ENCODE measurements at places on chromosomes 4 and X. TPM values are rescaled to one million over a fixed set of nuclear protein-coding genes. Genes with fewer than 3 reads are reported as not detected.
A peak's percentile ranks its signal among the peaks of the same experiment; 100 is the strongest.

Gene PF4V1
- not detected for total RNA-seq

Gene PPEF1
- 0.26 TPM for total RNA-seq

Gene CNKSR2
- total RNA-seq: 3.4 TPM

Gene TAB3
- 17.2 TPM for total RNA-seq

Gene KLF8
- total RNA-seq: 12.6 TPM

Gene DCUN1D4
- 26.0 TPM for total RNA-seq

Gene ASB12
- 0.46 TPM for total RNA-seq

Gene GPR143
- 1.3 TPM for total RNA-seq

Gene SASH3
- total RNA-seq: 51.7 TPM

Gene FAM149A
- total RNA-seq: 14.4 TPM

Gene RRH
- not detected for total RNA-seq

Gene TMEM185A
- total RNA-seq: 23.8 TPM

DNA sequence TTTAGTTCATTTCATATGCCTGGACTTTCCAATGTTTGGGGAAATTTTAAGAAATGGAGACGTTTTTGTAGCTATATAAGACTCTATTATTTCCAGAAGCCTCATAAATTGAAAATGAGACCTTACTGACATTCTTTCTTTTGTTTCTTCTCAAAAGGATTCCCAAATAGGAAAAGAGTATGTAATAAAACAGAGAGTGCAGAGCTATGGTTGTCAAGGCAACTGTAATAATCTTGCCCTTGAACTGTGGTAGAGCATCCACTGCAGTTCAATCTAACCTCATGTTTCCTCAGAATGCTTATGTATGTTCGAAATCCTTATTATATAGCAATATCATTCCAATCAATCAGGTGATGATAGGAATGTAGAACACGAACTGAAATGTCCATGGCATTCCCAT, 54.1 kb downstream of the AMELX start:
- peak; percentile 25 for DNase-seq

DNA sequence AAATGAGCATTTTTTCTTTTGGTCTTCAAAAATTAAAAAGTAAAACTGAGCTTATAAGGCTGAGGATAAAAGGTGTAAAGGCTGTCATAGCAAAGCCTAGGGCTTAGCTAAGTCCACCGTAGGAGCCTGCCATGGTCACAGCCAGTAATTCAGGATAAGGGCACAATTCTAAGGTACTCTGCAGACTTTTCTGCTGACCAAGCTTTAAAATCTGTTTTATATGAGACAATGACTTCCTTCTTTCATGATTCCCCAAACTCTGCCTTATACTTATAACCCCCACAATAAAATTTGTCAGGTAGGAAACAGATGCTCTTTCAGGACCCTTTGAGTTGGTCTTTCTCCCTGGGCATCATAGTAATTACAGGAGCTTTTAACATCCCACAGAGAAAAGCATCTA, 138.5 kb downstream of the COL4A6 start:
- no peak for DNase-seq

- peak; percentile 38 for DNase-seq
These were observed 64.8 kb downstream of the ADRA2C start for GRCh38 chr4:3830774-3831528.

DNA sequence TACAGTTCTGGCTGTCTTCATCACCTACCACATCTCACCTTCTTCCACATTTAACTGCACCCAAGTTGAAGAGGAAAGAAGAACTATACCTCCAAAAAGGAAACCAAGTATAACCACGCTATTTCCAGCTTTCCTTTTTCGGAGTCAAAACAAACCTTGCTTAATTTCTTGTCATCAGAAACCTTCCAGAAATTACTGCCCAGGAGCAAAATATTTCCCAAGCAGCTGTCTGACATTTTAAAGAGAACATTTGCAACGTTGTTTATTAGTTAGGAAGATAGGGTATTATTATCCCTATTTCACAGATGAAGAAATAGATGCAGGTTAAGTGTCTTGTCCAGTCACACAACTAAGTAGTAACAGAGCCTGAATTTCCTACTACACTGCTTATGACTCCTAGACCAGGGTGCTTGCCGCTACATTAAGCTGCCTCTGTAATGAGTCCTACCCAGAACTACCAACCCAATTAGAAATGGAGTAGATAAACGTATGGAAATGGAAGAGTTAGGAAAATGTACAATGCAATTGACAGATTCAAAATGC, 2.2 kb upstream of the ACSL4 start:
- no peak for DNase-seq

GRCh38 chr4:22515888-22516541, at the start of gene ADGRA3:
Gene ADGRA3, minus strand, starts transcription at chr4:22516066. Its CDS starts 282 bp downstream, at chr4:22515784.
- peak; percentile 88 for DNase-seq

DNA sequence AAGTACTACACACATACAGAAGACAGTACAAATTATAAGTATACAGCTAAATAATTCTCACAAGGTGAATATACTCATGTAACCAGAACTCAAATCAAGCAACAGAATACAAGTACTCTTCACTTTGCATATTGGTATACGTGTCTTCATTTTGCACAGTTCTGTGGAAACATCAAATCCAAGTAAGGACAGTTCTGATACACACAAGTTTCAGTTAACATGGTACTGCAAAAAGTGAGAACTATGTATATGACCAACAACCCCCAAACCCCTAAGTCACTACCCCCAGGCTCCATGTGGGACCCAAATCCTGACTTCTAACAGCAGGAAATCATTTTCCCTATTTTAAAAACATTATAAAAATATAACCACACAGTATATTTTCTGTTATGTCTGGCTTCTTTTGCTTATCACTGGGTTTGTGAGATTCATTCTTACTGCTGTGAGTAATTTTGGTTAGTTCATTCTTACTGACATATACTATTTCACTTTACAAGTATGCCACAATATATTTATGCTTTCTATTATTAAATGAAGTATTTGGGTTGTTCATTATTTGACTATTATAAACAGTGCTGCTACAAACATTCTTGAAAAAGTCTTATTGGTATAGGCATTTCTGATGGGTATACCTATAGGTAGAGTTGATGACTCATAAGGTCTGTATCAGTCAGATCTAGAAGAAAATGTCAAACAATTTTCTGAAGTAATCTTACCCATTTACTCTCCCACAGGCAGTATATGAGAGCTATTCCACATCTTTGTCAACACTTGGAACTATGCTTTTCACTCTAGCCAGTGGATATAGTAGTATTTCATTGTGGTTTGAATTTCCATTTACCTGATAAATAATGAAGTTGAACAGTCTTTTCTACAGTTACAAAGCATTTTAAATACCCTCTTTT, 47.0 kb downstream of the SCLT1 start:
- no peak for DNase-seq

DNA sequence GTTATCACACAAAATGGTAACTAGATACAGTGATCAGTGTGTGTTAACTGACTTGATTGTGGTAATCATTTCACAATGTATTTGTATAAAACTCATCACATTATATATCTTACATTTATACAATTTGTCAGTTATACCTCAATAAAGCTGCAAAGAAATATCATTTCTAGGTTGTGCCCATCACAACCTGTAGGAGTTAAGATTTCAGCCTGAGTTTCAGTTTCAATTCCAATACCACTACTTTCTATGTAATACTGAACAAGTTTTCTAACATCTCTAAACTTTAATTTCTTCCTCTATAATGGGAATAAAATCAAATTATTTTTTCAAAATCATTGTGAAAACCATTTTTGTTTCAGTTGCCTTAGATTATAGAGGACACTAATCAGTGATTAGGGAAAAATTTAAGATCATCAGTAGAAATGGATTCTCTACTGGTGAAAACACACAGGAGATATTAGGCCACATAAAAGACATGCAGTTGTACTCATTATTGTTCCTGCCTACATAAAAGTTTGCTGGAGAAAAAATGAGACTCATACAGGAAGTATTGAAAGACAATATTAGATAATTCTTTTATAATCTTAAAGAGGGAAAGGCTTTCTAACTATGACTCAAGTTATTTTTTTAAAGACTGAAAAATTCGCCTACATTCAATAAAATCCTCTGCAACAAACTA, 18.4 kb upstream of the TBC1D1 start:
- DNase-seq: no peak

GRCh38 chrX:110847334-110847733, 51.7 kb upstream of the CHRDL1 start:
- DNase-seq: peak; percentile 80

- DNase-seq: peak; percentile 81
These were observed 54.2 kb downstream of the TMA16 start for GRCh38 chr4:163548481-163549243.

GRCh38 chrX:134362560-134363089, 97.3 kb upstream of the HPRT1 start:
- no peak for DNase-seq

DNA sequence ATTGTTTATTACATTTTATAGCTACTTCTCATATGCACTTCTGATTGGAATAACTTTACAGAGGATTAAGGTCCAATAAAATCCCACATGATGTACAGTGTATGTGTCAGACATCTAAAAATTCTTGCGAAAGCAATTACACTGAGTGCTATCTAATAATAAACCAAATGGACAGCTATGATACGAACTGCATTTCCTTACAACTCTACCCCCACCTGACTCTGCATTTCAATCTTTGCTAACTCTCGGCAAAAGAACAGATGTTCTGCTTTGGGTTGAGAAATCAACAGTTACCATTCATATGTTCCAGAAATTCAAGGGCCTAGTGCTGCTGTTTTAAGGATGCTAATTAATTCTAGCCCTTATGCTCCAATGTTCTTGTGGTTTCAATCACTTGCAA, 287.9 kb upstream of the NOCT start:
- peak; percentile 22 for DNase-seq

DNA sequence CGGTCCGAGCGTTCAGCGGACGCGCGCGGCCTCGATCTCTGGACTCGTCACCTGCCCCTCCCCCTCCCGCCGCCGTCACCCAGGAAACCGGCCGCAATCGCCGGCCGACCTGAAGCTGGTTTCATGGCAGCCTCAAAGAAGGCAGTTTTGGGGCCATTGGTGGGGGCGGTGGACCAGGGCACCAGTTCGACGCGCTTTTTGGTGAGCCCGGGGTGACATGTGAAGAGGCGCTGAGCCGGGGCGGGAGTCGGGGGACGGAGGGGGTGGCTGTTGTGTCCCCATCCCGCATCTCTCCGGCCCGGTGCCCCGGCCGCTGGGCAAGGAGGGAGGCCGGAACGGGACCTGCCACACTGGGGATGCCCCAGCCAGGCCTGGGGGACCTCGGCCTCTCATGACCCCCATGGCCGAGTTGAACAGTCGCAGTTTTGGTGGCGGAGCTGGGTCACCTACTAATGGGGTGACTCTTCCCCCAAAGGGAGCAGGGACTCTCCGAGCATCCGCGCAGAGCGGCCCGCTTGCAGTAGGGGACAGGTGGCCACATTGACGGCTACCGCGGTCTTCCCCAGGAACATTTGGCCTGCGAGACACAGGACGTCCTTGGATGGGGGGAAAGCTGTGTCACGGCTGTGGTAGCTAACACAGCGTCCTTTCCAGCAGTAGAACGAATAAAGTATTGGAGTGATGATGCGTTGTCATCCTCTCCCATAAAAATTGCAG, at the start of gene GK:
GK (plus strand) TSS at position 9 of the 717 bp plus-strand sequence; CDS start at position 124, 115 bp downstream.
- DNase-seq: no peak

- DNase-seq: no peak
These were observed 172.9 kb downstream of the AFAP1 start for GRCh38 chr4:7766661-7767345.

DNA sequence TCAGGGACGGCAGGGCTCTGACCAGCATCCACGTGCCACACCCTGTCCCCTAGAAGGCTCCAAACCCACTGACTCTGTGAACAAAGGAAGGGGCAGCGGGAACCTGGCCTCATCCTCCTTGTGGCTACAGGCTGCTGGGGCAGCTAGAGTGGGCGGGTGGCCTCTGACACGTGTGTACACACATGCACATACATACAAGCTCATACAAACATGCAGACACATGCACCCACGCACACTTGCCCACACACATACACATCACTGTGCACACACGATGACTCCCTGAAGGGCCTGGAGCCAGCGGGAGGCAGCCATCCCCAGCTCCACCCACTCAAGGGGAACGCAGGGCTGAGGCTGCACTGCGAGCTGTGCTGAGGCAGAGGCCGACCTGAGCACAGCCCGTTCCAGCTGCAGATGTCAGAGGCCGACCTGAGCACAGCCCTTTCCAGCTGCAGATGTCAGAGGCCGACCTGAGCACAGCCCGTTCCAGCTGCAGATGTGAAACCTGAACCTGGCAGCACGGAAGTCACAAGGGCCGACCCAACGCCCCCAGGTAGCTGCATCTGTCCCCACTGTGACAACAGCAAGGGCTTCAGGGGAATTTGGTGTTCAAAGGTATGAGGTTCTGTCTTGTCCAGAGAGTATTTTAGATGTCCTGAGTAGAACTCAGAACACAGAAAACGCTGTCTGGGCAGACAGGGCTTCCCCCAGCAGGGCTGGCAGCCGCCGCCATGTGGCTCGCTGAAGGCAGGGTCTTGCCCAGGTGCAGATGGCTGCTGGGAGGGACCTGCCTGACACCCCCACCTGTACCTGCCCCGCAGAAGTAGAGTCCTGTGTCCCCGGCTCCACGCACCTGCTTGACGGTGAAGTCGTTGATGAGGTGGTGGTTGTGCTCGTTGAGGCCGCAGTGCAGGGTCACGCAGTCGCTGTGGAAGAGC, 33.5 kb downstream of the CTBP1 start:
- no peak for DNase-seq

GRCh38 chr4:73721909-73722308, 18.5 kb upstream of the CXCL8 start:
- no peak for DNase-seq

- DNase-seq: no peak
These were observed 279.9 kb downstream of the INPP4B start for GRCh38 chr4:142566243-142566642.

DNA sequence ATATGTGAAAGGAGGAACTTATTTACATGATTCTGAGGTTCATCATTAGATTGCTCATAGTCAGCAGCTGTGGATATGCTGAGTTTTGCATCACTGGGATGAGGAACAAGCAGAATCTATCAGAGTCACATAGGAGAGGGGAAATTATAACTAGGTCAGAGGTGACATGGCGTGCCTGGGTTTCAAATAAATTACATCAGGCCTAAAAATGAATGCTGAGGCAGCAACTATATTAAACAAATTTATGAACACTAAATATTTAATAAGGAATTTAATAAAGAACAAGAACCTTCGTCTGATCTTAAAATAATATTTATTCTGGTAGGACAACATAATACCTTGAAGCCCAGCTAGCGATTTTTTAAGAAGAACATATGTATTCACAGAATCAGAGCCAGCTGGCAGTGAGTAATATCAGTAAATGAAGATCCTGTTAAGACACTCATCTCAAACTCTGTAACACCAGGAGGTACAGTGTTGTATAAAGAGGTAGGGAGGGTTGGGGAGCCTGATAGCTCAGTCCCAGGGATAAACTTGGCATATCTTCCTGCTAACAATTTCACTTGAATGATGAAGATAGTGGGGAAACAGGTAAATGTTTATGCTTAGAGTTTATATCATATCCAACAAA, 60.9 kb upstream of the HS3ST1 start:
- no peak for DNase-seq

DNA sequence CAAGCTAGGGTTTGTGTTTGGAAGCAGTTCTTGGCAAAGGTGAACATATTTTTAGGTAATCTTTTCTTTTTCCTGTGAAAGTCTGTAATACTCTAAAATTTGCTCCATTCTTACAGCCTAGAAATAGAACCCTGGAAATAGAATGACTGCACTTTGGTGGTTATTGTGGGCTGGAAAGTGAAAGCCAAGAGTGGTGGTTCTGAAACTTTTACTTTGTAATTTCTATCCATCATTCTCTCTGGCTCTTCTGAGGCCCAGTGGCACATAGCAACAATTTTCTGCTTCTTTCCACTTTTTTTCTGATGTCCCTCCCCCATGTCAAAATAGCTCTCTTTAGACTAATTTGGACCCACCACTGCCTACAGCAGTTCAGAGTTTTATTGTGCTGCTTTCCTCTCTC, 300.4 kb upstream of the RPS6KA3 start:
- no peak for DNase-seq

Data from lung (tissue), 17 donors.